Stimulated activated CD4-positive, alpha-beta T cell treated with anti-CD3 and anti-CD28 coated beads, Interleukin-1b, Interleukin-23, amount 100 ng/mL, for 4 hours (primary cell): ENCODE measurements at places on chromosomes 6 and 20.
A peak's percentile ranks its signal among the peaks of the same experiment; 100 is the strongest.

DNA sequence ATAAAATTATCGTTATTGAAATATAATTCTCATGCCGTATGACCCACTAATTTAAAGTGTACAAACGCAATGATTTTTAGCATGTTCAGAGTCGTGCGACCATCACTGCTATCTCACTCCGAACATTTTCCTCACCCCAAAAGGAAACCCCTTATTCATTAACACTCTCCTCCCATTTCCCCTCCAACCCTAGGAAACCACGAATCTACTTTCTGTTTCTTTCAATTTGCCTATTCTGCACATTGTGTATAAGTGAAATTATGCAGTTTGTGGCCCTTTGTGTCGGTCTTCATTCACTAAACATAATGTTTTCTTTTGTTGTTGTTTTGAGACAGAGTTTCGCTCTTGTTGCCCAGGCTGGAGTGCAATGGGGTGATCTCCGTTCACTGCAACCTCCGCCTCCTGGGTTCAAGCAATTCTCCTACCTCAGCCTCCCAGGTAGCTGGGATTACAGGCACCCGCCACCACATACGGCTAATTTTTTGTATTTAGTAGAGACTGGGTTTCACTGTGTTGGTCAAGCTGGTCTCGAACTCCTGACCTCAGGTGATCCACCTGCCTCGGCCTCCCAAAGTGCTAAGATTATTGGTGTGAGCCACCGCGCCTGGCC lies 99.7 kb upstream of the ZNF217 start:
- no peak for DNase-seq

DNA sequence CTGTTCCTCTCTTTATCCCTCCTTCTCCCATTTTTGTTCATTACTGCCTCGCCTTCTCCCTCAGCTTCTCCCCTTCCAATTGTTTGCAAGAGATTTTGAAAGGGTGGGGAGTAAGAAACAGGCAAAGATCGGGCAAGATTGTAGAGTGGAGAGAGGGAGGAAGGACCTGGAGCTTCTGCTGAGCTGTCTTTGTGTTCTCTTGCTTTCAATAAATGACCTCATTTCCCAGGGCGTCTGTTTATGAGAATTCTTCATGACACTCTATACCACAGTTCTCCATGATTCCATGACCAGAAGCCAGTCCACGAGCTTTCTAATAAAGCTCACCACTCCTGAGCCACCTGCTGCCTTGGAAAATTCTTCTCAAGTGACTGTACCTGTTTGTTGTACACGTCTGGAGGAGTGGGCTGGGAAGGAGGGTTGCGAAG lies 50.0 kb upstream of the PLEKHG1 start:
- DNase-seq = no peak

GRCh38 chr6:121896363-121896762 lies 460.9 kb downstream of the GJA1 start:
- no peak for DNase-seq

DNA sequence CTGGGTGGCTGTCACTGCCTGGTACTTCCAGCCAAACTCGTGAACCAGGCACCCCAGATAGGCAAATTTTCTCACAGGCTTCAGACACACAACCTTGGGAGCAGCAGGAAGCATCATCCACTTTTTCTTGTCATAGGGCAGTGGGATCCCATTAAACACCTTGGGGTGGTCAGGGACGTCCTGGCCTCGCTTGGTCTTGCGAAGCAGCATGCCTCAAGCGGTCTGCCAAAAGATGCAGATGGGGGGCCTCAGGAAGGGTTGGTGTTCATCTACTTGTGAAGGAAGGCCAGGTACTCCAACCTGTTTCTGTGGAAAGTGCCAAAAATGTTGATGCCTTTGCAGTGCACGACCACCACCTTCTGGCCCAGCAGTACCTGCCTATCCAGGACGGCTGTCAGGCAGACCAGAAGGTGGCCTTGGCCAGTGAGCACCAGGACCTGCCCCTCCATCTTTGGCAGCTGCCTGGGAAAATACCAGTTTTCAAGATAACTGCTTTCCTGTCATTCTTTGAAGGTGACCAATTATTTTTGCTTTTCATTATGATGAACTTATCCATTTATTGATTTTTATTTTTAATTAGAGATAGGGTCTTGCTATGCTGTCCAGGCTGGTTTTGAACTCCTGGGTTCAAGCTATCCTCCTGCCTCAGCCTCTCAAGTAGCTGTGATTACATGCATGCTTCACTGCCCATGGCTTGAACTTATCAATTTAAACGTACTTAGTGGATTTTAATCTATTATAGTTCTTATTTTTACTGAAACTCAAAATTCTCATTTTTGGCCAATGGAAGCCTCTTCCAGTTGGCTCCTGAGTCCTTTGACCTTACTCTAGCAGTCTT lies 80.1 kb downstream of the MAN1A1 start:
- DNase-seq = no peak

GRCh38 chr6:48057601-48058000 lies 53.4 kb downstream of the PTCHD4 start:
- DNase-seq = no peak

- no peak for DNase-seq
Measured at GRCh38 chr6:21111093-21111725, 482.3 kb upstream of the SOX4 start.

- no peak for DNase-seq
Measured at GRCh38 chr20:3163099-3164042, 3.7 kb upstream of the FASTKD5 start.

DNA sequence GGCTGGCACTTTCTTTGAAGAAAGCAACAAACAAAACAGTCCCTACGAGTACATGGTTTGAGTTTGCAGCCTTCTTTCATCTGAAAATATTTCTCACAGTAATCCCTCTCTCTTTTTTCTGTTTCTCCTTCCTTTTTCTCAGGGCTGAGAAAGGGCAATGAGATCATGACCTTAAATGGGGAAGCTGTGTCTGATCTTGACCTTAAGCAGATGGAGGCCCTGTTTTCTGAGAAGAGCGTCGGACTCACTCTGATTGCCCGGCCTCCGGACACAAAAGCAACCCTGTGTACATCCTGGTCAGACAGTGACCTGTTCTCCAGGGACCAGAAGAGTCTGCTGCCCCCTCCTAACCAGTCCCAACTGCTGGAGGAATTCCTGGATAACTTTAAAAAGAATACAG lies 80.7 kb upstream of the CLDN20 start:
- no peak for DNase-seq

GRCh38 chr6:56101141-56101553 lies 146.2 kb downstream of the COL21A1 start:
- no peak for DNase-seq

DNA sequence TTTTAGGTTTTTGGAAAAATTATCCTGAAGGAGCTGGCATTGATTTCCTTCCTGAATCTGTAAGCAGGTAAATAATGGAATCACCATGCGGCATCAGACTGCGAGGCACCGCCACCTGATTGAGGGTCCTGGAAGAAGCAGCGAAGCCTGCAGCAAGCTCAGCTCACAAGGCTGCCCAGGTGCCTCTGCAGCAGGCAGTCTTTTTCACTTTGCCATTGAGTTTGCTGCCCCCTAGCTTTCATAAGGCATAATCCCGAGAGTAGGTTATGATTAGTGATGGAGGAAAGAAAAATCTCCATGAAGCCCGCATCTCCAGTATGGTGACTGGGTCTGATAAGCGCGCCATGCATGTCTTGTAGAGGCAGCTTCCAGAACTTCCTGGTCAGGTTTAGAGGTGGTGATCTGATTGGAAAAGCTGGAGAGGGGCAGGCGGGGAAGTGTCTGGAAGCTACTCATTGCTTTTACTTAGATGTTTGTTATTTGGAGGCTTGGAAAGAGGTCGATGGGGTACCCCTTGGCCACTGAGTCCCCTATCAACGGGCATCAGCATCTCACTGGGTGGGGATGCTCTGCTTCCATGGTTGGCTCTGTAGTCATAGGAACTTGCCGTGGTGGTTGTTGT lies 26.7 kb downstream of the IYD start:
- DNase-seq = no peak

DNA sequence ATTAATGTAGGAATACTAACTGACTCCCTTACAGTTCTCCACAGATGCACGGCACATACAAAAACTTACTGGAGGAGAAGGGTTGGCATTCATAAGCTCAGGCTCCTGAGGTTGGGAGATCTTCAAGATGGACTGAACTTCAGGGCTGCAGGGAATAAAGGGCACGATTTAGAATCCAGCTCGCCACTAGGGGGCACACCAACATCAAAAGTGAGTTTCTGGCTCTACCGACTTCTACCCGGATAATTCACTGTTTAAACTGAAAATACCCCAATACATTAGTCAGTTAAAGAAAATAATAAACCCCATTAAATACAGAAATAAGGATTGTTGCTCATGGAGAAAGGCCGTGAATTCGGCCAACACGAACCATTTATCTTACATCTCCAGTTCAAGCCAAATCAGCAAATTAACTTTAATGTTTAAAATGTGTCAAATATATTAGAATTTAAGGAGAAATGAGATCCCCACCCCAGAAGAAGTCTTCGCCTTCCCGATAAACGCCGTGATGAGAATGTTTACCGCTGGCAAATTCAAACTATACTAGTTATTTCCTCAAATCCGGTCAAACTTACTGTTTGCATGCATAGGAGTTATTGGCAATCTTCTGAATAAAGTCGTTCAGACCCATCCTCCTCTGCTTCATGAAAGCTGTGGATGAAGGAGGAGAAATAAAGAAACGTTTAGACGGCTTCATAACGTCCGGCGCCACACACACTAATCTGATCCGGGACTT lies 121.7 kb upstream of the SLC2A12 start:
- peak; percentile 90 for DNase-seq

GRCh38 chr6:53796791-53797190 lies 2.0 kb downstream of the LRRC1 start:
- DNase-seq = no peak

- DNase-seq = no peak
Measured at GRCh38 chr6:113160306-113161017, 696.7 kb upstream of the MARCKS start.

GRCh38 chr6:52537001-52537753 lies 39.7 kb downstream of the TRAM2 start:
- DNase-seq = no peak

- DNase-seq = no peak
Measured at GRCh38 chr6:7992002-7992815, 72.0 kb downstream of the BLOC1S5 start.
